ENCODE measurements at places on chromosomes 2 and 18.
A peak's percentile ranks its signal among the peaks of the same experiment; 100 is the strongest.

DNA sequence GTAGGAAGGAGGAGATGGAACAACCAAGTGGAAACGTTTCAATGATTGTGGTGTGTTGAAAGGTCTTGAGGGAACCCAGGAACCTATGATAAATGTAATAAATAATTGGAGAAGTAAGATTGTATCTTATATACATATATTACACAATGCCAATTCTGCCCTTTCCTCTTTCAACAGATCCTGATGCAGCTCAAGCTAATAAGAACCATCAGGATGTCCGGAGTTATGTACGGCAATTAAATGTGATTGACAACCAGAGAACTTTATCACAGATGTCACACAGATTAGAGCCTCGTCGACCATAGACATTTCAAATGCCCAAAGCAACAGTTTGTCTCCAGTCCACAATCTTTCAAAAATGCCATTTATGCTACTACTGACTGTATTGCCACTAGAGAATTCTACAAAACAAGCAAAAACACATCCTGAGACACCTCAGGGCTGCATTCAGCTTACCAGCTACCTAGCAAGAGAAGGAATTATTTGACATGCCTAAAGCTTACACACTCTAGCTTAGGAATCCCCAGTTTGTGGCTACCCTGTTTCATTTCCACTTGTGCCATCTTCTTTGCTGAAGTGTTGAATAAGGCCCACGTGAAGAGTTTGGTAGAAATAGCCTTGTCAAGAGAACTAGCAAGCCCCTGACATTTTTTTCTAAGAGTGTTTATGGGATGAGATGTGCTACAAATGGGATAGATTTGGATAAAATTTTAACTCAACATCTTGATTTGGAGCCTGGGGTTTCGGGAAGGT lies 24.0 kb upstream of the MAP3K20 start:
- DNase-seq, result no peak

GRCh38 chr18:75003764-75004690 lies 204.9 kb downstream of the PTGR3 start:
- DNase-seq, result no peak

GRCh38 chr18:74896390-74896991 lies 298.8 kb downstream of the ZNF407 start:
- peak; percentile 30 for DNase-seq

- no peak for DNase-seq
Measured at GRCh38 chr2:132593171-132593570, 76.8 kb downstream of the LYPD1 start.

- DNase-seq, result no peak
Measured at GRCh38 chr2:130726614-130727180, 2.2 kb upstream of the GPR148 start.

DNA sequence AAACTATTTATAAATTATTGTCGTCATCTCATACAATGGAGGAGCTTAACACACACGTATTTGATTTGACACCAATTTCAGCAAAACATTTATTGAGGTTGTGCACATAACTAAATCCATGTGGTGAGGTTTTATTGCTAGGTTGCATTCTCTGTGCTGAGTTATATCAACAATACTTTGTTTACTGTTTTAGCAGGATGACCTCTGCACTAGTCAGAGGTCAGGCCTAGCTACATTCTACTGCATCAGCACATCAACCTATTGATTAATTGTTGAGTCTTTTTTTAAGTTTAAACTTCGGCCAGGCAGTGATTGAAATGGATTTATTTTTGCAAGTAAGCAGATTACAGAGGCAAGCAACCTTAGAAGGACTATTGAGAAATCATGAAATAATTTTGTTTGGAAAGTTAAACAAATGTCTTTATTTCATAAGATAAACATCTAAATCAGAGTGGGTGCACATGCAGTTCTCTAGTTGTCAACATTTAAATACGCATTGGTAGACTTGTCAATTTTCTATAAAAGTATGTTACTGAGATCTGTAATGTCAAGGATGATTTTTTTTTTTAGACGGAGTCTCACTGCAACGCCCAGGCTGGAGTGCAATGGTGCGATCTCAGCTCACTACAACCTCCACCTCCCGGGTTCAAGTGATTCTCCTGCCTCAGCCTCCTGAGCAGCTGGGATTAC lies 75.2 kb upstream of the CD28 start:
- DNase-seq, result no peak

GRCh38 chr18:50306944-50307343 lies 19.5 kb upstream of the CXXC1 start:
- no peak for DNase-seq

DNA sequence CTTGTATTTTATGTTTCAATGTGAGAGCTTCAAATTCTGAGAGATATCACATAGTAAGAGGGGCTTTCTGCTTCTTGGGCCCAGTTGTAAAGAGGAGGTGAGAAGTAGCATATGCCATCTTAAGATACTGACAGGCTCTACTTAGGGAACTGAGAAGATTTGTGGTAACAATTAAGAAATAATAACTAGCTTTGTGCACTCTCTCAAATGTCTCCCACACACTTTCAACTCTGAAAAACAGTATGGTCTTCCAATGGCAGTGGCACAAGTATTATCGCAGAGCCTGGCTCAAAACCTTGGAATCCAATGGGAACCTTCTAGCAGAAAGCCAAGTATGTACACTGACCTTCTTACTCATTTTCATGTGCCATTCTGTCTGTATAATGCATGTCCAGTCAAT lies 80.3 kb upstream of the FAM237A start:
- DNase-seq, result no peak

DNA sequence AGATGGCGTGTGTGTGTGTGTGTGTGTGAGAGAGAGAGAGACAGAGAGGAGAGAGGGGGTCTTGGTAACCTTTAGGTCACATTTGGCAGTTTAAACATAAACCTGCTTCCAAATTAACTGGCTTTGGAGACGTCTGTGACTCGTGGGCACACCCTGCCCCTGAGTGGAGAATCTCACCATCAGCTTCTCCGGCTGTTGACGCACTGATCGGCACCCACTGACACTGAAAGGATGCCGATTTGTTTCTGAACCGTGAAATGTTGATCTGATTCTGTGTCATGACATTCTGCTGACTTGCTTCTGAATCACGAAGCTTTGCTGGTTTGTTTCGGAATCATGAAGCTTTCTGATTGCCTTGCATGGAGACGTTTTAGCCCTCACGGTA lies 114.7 kb downstream of the RTP5 start:
- DNase-seq, result no peak

GRCh38 chr2:38433607-38433975 lies 56.5 kb upstream of the ATL2 start:
- no peak for DNase-seq

- DNase-seq, result no peak
Measured at GRCh38 chr2:113078350-113078839, 10.6 kb downstream of the IL1F10 start.

DNA sequence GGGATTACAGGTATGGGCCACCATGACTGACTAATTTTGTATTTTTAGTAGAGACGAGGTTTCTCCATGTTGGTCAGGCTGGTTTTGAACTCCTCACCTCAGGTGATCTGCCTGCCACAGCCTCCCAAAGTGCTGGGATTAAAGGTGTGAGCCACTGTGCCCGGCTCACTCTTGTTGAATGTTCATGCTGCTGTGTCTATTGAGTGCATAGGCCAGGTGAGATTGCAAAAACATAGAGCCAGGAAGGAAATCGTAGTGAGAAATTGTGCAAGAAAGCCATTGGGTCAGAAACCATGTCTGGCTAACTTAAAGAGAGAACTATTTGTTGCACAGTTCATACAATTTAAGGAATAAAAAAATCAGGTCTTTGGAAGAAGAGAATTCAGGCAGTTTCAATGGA lies 45.5 kb upstream of the FZD5 start:
- DNase-seq, result no peak

- DNase-seq, result no peak
Measured at GRCh38 chr2:111910609-111911277, 12.3 kb downstream of the MERTK start.

- DNase-seq, result no peak
Measured at GRCh38 chr2:15331787-15332186, 229.3 kb downstream of the NBAS start.

GRCh38 chr2:45242161-45242741 lies 233.0 kb upstream of the SIX2 start:
- no peak for DNase-seq

DNA sequence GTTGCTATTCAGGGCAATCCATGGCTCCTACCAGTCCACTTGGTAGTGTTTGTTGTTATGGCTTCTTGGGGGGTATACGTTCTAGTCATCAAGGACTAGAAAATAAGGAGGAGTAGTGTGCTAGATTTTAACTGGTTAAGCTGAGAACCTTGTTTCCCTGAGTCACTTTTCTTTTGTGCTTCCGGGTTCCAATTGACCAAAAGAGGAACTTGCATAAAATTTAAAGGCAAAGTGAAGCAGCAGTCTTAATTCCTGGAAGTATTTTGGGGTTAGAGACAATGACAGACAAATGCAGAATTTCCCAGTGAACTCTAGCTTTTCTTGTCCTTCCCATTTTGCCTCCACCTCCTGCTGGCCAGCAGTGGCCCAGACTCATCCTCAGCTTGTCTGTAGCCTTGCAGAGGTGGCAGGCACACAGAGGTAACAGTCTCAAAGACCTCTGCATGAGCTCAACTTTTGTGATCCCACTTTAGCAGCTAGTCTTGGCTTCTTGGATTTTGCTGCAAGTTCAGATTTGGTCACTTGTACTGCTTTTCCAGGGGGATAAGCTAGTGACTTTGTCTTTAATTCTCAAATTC lies 1105.8 kb upstream of the NXPH2 start:
- DNase-seq, result no peak

- DNase-seq, result no peak
Measured at GRCh38 chr18:53682796-53683195, 541.7 kb downstream of the MBD2 start.

GRCh38 chr2:207484444-207485391 lies 45.0 kb upstream of the CREB1 start:
- no peak for DNase-seq

- DNase-seq, result no peak
Measured at GRCh38 chr18:77512152-77512551, 262.5 kb downstream of the GALR1 start.

DNA sequence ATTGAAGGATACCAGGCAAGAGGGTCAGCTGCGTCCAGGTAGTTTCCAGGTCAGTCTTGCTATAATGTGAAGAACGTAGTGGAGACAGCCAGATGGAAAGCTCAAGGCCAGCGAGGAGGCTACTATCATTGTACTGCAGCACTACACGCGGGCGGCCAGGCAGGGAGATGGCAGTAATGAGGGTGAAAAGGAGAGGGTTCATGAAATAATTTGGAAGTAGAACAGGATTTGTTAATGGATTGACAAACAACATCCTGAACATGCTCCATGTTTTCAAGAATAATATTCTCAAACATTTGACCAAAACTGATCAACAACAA lies 17.1 kb downstream of the SPIRE1 start:
- DNase-seq, result no peak

DNA sequence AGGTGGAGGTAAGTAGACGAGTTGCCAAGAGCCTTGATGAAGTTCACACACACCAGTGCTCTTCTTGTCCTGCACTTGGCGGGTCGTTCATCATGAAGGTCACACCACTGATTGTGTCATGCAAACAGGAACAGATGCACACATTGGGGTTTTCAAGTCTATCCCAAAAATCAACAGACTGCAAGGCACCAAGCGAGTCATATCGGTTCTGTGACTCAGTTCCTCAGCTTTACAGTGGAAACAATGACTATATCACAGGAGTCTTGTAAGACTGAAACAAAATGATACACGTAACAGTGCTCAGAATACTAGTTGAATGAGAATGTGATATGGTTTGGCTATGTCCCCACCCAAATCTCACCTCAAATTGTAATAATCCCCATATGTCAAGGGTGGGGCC lies 526.9 kb upstream of the ID2 start:
- no peak for DNase-seq

GRCh38 chr2:176999301-176999700 lies 213.3 kb upstream of the HNRNPA3 start:
- DNase-seq, result no peak

DNA sequence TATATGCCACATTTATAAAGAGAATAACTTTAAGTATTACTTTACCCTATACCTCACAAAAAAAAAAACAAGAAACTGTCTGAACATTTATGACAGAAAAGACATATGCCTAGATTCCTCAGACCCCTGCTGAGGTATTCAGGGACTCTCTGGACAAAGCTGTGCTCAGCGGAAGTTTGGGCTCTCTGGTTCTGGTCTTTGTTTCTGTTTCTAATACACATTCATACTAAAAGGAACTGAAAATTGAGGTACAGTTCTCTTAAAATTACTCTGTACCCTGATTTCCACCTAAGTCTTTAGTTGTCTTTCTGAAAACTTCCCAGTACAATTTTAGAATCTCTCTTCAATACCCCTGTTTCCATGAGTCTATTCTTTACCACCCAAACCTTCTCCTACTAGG lies 160.3 kb downstream of the IKZF2 start:
- no peak for DNase-seq

DNA sequence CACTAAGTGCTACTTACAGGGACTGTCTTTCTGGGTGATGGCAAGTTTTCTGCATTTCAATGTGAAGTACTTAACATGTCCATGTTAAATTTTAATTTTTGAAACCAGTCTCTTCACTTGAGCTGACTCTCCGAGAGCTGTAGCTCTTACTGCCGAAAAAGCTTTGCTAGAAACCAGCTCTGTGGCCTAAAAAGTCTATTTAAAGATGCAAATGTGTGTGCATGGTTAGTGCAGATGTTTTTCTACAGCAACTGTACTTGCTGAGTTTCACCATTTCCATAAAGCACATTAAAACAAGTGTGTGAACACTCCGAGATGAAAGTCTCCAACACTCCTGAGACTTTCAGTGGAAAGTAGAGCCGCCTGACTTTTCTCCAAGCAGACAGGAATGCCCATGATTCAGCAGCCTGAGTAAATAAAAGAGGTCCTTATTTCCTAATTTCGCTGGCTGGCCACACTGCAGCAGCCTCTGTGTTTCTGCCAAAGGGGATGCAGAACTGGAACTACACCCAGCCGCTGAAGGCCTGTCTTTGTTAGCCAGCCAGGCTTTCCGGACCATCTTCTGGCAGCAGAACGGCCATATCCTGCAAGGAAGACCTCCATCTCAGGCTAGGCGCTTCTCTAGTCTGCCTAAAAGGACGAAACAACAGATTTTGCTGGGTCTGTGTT lies 121.2 kb downstream of the ZNF521 start:
- no peak for DNase-seq

DNA sequence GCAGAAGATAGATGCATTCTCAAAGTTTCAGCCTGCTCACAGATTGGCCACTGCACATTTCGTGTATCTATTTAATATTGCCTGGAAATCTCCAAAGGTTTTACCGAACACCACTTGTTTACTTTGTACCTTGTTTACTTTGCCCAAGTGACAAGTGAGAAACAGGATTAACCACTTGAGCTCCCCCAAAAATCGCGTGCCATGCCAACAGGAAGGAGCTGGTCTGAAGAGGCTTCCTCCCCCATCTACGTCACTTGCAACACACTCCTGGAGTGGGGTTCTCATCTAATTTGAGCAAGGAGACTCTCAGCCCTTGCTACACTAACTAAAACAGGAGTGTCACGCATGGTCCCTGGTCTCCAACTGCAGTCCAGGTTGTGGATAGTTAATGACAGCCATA lies 212.5 kb upstream of the TMEM200C start:
- no peak for DNase-seq

Data from CD8-positive, alpha-beta memory T cell (primary cell).